Adrenal gland (tissue), 19 donors: ENCODE measurements at places on chromosomes 5 and 9. TPM values are rescaled to one million over a fixed set of nuclear protein-coding genes. Genes with fewer than 3 reads are reported as not detected.
A peak's percentile ranks its signal among the peaks of the same experiment; 100 is the strongest.

Gene TESK1
- total RNA-seq: 37.5 TPM

Gene COL23A1
- 1.4 TPM for total RNA-seq

Gene HNRNPH1
- total RNA-seq: 281 TPM

Gene CDC14B
- total RNA-seq: 9.7 TPM

DNA sequence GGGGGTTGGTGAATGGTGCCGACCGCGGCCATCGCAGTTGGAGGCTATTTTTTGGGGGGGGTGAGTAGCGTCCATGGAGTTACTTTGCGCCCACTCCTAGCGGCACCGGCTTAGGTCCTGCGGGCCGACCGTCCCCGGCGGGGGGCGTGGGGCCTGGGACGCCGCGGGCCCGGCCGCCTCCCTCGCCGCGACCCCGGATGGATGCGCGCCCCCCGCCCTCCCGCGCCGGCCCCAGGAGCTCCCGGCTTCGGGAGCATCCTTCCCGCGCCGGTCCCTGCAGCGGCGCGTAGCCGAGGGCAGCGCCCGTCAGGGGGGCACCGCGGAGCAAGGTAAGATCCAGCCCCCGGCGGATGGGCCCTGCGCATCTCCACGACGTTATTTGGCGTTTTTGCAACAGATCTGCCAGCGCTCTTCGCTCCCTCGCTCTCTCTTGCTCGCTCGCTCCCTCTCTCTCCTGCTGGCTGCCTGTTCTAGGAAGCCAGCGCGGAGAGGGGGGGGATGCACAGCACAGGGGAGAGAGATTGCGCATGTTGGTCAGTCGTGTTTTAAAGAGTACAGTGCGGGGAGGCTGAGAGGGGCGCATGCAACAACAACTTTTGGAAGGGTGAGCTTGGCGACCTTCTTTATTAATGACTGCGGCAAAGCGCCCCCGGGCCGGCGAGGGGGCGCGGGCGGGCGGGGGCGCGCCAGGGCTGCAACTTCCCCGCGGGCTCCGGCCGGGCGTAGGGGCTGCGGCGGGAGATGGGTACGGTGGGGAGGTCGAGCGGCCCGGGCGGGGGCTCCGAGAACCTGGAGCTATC is 413 bp downstream of the JADE2 start:
- H3K27me3 ChIP-seq: no peaks in the 10 kb centered on the region
- peaks cover 43% of the 10 kb centered on the region for H3K4me1 ChIP-seq
- peak; percentile 87 for DNase-seq
- peak overlapping the region; percentile 90 for H3K4me3 ChIP-seq
- peak overlapping the region; percentile 99 for H3K27ac ChIP-seq

DNA sequence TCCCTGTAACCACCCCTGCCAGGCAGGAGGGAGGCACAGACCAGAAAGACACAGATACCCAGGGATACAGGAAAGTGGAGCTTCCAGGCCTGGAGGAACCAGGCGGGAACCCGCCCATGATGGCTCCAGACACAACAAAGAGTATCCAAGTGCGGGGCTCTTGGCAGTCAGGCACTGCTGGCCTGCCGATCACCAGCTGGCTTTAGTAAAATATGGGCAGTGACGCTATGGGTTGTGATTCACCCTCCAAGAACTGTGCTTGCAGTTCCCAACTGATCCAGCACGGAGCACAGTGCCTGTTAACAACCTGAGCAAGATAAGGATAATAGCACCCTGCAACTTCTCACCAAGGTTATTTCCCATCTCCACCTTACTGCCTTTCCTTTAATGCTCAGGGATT is 463.3 kb downstream of the IRX1 start:
- no peak overlapping the region for H3K4me3 ChIP-seq
- no peaks in the 10 kb centered on the region for H3K36me3 ChIP-seq
- no peaks in the 10 kb centered on the region for H3K4me1 ChIP-seq

GRCh38 chr5:22896152-22896551 is 43.0 kb upstream of the CDH12 start:
- no peaks in the 10 kb centered on the region for H3K27me3 ChIP-seq
- H3K27ac ChIP-seq: no peak overlapping the region
- H3K4me3 ChIP-seq: no peak overlapping the region
- H3K4me1 ChIP-seq: no peaks in the 10 kb centered on the region
- no peak for DNase-seq

DNA sequence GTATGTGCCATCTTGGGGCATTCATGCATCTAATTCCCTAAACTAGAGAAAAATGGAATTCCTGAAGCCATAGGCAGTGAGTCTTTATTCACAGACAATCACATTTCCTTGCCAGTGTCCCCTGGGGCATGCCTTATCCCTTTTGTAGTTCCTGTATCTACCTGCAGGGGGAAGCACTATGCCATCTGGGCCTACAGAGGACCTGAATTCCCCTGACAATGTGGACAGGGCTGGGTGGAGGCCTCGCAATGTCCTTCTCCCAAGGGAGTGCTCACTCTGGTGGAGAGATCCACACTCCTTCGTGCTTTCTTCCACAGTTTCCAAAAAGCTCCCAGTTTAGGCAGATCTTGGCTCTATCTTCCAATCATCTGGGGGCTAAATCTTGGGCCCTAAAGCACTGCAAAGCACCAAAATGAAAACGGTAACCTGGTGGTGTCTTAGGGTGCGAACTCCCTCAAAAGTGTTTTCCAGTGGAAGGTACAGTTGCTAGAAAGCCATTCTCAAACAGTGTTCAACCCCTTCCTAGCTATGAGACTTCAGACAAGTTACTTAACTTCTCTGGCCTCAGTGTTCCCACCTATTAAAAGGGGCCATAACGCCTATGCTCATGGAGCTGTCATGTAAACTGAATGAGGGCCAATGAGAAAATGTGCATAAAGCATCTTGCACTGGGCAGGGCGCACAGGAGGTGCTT is 17.5 kb downstream of the WHRN start:
- no peaks in the 10 kb centered on the region for H3K36me3 ChIP-seq
- H3K27me3 ChIP-seq: no peaks in the 10 kb centered on the region
- H3K27ac ChIP-seq: no peak overlapping the region
- H3K4me3 ChIP-seq: no peak overlapping the region

GRCh38 chr5:143402553-143403333 is 743 bp downstream of the NR3C1 start:
- peak overlapping the region; percentile 97 for H3K27ac ChIP-seq
- no peaks in the 10 kb centered on the region for H3K36me3 ChIP-seq
- peak overlapping the region; percentile 86 for H3K4me3 ChIP-seq
- peaks cover 28% of the 10 kb centered on the region for H3K4me1 ChIP-seq
- no peaks in the 10 kb centered on the region for H3K27me3 ChIP-seq

GRCh38 chr5:149672701-149673476 is 57.2 kb upstream of the PPARGC1B start:
- no peaks in the 10 kb centered on the region for H3K36me3 ChIP-seq
- H3K27me3 ChIP-seq: no peaks in the 10 kb centered on the region
- no peak overlapping the region for H3K4me3 ChIP-seq
- no peaks in the 10 kb centered on the region for H3K4me1 ChIP-seq
- H3K27ac ChIP-seq: no peak overlapping the region

GRCh38 chr5:127010362-127010761 is 20.0 kb downstream of the MARCHF3 start:
- no peaks in the 10 kb centered on the region for H3K27me3 ChIP-seq
- no peak overlapping the region for H3K4me3 ChIP-seq
- H3K27ac ChIP-seq: no peak overlapping the region
- DNase-seq: no peak

DNA sequence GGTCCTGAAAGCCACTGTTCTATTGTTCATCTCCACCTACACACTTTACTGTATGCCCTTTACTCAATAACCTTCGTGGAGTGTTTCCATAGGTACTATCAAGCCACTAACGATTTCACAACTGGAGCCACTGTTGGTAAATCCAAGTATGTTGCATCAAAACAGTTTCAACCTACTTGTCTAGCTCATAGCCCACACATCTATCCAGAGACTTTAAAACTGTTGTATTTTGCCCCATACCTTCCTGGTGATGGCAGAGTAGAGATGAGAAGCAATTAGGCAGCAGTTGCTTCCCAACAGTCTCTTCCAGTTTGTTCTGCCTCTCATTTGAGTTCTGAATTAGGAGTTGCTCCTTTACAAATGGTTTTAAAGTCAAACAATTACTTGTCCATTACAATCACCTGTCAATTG is 607 bp downstream of the FAXDC2 start:
- no peak overlapping the region for H3K27ac ChIP-seq
- DNase-seq: no peak
- H3K4me3 ChIP-seq: peak overlapping the region; percentile 86
- no peaks in the 10 kb centered on the region for H3K4me1 ChIP-seq
- no peaks in the 10 kb centered on the region for H3K36me3 ChIP-seq

GRCh38 chr9:132554755-132555154 is 27.7 kb upstream of the BARHL1 start:
- DNase-seq: no peak
- no peaks in the 10 kb centered on the region for H3K36me3 ChIP-seq
- no peaks in the 10 kb centered on the region for H3K4me1 ChIP-seq
- H3K4me3 ChIP-seq: no peak overlapping the region
- H3K27ac ChIP-seq: no peak overlapping the region
- no peaks in the 10 kb centered on the region for H3K27me3 ChIP-seq

GRCh38 chr9:85554349-85554748 is 187.4 kb downstream of the AGTPBP1 start:
- H3K36me3 ChIP-seq: no peaks in the 10 kb centered on the region
- H3K4me1 ChIP-seq: no peaks in the 10 kb centered on the region
- no peak for DNase-seq

DNA sequence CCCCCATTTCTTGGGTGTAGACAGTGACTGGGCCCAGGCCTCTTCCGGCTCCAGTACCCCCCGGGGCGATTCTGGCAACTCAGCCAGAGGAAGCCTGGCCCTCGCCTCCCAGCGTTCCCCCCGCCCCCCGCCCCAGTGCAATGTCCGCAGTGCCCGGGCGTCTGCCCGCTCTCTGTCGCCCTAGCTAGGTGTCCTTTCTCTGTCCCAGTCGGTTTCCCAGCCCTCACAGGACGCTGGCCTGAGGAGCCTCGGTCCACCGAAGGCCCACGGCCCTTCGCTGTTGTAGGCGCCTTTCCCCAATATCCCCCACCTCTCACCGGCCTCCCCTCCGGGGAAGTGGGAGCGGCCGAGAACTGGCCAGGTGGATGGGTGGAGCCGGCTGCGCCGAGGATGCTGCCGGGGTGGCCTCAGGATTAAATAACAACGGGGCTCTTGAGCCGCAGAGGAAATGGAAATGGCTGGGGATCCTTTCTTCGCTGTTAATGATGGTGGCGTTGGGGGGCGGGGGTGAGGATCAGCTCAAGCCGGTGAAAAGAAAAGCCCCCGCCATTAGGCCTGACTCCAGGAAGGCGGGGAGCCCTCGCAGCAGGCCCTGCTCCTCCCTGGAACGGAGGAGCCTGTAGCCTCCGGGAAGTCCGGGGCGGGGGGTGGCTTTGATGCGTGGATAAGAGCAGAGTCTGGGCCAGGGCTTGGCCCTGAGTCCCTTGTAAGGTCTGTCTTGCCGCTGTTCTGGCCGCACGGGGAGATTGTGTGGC is 1.1 kb upstream of the SPRY4 start:
- peak; percentile 73 for DNase-seq
- H3K27ac ChIP-seq: peak overlapping the region; percentile 54
- no peaks in the 10 kb centered on the region for H3K36me3 ChIP-seq
- H3K27me3 ChIP-seq: no peaks in the 10 kb centered on the region
- peaks cover 12% of the 10 kb centered on the region for H3K4me1 ChIP-seq
- no peak overlapping the region for H3K4me3 ChIP-seq

GRCh38 chr5:175849153-175849552 is 22.2 kb upstream of the CPLX2 start:
- no peak overlapping the region for H3K27ac ChIP-seq
- no peaks in the 10 kb centered on the region for H3K27me3 ChIP-seq
- no peak overlapping the region for H3K4me3 ChIP-seq
- no peak for DNase-seq
